RKO (cell line): ENCODE measurements at places on chromosomes 4 and X.

- no peak for DNase-seq
Measured at GRCh38 chr4:112119353-112119783, 25.9 kb upstream of the FAM241A start.

- no peak for DNase-seq
Measured at GRCh38 chr4:140049024-140049848, 104.7 kb downstream of the MAML3 start.

GRCh38 chr4:110876866-110877265 lies 254.0 kb upstream of the PITX2 start:
- DNase-seq: no peak

GRCh38 chr4:7210824-7211223 lies 18.5 kb downstream of the SORCS2 start:
- DNase-seq: no peak

DNA sequence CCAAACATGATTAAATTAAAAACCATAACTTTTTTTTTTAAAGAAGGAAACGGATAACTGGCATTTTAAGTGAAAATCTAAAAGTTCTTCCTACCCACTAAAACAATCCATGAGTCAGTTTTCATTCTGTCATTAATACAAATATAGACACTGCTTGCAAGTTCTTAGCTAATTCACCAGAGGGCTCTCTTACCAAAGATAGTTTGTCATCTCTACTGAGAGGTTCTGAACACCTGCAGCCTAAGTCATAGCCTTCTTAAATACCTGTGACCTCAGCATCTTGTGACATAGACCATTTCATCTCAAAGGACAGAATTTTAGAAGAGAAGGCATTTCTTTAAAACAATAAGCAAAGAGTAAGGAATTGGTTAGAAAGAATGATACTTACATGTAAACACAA lies 65.3 kb upstream of the FAM120C start:
- peak; percentile 75 for DNase-seq

DNA sequence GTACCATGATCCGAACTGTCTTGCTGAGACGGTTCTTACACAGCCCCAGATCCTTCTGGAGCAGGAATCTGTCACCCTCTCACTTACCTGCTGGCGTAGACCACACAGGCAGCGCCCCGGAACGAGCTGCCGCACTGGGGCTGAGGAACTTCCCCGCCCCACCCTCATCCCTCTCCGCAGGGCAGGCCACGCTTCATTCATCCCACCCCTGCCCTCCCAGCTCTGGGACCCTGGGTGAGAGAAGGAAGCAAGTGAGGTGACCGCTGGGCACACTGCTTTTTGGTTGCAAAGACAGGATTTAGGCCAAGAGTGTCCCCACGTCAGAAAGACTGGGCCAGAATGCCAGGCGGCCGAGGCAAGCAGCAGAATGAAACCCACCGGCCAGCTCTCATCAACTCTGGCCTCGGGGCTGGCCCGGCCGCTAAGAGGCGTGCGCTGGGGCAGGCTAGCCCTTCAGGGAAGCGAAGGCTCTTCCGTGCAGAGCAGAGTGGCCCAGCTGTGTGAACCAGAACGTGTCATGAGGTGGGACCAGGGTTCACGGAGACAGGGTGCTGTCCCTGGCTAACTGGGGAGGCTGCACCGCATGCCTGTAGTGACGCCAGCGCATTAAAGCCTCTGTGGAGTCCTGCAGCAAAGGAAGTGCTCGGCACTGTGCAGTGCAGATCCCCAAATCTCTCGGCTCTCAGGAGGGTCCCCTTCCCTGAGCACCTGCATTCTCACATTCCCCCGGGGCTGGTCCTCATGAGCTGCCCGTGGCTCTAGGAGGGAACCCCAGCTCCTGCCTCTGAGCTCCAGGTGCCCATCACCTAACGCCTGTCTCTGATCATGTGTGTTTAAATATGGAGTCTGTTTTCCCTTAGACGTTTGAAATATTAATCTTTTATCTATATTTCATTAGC lies 6.4 kb downstream of the LRPAP1 start:
- no peak for DNase-seq

- no peak for DNase-seq
Measured at GRCh38 chrX:8731559-8732395, at the start of gene ANOS1. Gene ANOS1 (minus strand): TSS chrX:8732137. CDS start chrX:8732036, 101 bp downstream.

DNA sequence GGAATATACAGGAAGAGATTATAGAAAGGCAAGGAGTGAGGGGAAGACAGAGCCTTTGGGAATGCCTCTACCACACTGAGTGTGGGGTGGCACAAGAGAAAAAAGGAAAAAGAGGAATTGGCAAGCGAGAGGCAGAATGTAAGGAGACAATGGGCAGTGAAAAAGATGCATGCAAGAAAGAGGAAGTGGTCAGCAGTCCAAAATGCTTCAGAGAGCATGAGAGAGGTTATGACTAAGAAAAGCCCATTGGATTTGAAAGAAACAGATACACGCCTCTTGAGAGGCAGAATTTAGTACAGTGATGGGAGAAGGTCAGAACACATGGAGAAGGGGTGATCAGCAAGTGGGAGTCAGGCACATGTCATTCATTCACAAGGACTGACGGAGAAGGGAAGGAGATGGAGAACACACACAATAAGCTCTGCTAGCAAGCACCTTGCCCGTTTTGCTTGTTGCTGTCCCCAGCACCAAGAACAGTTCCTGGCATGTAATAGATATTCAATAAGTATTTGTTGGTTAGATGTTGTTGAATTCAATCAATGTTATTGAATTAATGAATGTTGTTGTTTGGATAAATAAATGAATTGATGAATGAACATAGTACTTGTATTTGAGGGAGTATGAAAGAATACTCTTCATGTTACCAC lies 6.3 kb downstream of the DCHS2 start:
- no peak for DNase-seq

DNA sequence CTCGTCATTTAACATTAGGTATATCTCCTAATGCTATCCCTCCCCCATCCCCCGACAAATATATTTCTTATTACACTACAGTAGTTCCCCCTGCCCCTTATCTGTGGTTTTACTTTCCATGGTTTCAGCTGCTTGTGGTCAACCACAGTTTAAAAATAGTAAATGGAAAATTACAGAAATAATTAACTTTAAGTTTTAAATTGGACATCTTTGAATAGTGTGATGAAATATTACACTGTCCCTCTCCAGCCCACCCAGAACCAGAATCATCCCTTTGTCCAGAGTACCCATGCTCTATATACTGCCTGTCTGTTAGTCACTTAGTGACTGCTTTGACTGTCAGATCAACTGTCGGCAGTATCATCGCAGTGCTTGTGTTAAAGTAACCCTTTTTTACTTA lies 47.4 kb upstream of the VEGFC start:
- DNase-seq: no peak

DNA sequence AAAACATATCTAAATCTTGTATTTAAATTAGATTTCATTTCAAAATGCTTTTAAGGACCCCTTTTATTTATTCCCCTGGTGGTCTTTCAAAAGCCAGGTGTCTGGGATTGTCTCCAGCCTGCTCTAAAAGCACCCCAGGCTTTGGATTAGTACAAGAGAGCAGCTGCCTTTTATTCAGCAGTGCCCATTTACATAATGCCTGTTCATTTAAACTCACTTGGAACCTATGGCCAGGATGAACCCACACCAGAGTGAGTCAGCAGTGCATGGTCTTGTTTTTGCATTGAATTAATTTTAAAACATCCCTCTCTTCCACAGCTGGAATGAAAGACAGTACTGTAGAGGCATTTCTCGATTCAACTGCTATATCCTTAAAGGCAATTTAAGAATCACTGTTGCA lies 64.1 kb upstream of the TENM3 start:
- peak; percentile 20 for DNase-seq
